Inflammatory macrophage treated with lipopolysaccharide for 4 hours (primary cell): ENCODE measurements at places on chromosomes 1 and 21.

GRCh38 chr1:17502326-17502778, 37.1 kb upstream of the ARHGEF10L start:
- peak; percentile 79 for DNase-seq

DNA sequence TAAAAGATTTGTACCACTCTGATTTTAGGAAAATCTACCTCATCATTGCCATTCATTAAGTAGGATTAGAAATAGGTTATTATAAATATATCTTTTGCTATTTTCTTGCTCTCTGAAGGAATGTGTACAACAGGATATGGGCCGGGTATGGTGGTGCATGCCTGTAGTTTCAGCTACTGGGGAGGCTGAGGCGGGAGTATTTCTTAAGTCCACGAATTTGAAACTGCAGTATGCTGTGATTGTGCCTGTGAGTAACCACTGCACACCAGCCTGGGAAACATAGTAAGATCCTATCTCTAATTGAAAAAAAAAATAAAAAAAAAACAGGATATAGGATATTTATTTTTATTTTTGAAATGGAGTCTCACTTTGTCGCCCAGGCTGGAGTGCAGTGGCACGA, 50.0 kb downstream of the CLIC4 start:
- DNase-seq = no peak

GRCh38 chr1:54259546-54260140, 59.7 kb downstream of the MRPL37 start:
- DNase-seq = no peak

GRCh38 chr1:9825093-9826074, 1.6 kb upstream of the CLSTN1 start:
- peak; percentile 76 for DNase-seq

GRCh38 chr1:228830954-228831481, 95.7 kb downstream of the RHOU start:
- no peak for DNase-seq

DNA sequence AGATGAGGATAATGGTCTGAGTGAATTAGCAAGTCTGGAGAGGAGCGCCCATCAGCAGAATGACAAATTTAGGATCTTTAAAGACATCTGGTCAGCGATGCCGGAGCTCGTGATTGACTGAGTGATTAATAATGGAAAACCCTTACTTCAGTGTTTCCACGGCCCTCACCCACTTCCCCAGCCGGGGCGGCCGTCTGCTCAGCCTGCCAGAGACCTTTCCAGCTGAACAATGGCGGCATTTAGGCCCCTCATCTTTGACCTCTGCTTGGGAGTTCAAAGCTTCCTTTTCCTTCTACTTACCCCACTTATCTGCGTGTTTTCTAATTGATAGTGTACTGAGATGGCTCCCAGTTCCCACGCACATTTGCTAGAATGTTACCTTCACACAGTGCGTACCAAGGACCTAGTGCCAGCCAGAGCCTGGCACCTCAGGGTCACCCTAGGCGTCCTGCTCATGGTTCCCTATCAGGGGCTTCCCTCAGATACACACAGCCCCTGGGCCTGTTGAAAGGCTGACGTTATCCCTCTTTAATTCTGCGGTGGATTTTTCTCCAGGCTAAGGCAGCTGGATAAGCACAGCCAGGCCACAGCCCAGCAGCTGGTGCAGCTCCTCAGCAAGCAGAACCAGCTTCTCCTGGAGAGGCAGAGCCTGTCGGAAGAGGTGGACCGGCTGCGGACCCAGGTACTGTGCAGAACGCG, 232.8 kb downstream of the SDCCAG8 start:
- DNase-seq = no peak

- DNase-seq = peak; percentile 81
Observed at GRCh38 chr1:155006601-155007101, 4.0 kb downstream of the ZBTB7B start.
